ENCODE measurements at places on chromosomes 2 and 18.

DNA sequence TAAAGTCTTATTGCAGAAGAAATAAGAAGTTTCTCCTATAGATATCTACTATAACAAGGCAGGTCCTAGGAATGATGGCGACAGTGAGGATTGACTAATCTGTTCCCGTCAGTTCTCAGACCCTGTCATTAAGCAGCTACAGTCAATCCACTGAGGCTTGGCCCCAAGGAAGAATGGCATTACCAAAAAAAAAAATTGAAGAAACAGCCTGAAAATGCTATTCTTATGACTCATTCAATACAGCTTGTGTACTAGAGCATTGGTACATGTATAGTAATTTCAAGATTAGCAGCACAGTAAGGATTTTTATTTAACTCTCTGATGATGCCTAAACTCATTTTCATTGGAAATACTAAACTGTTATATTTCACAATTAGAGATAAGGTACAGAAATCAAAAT, 1096.1 kb upstream of the NXPH2 start:
- DNase-seq, result no peak

DNA sequence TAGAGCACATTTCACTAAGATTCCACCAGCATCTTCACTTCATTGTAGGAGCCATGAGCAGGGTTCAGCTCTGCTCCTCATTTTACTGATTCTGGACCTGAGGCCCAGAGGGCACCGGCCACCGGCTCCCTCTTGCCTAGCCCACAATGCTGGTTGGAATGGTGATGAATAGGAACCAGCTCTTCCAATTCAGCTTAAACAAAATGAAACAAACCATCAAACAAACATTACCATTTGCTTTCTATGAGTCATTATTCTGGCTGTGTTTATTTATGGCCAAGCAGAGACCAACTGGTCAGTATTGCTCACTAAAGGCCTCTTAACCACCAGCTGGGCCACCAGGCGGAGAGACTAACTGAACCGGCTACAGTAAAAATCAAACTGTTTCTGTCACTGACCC, 176.7 kb downstream of the MTX2 start:
- DNase-seq, result peak; percentile 38

GRCh38 chr18:3256693-3257626, 5.0 kb upstream of the MYL12B start:
- DNase-seq, result no peak

DNA sequence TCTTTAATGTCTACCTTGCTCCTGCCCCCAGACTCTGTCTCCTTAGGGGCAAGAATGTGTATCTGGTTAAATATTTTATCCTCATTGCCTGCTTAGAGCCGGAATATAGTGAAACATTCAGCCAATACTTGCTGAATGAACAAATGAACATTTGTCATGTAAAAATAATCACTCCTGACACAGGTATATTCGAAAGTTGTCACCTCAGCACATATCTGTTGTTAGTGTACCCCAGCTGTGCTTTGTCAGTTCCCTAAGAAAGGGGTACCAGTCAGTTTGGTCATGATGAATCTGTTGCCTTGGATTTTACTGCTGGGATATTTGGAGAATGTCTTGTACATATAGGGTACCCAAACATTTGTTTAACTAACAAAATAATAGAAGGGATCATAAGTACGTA, 77.0 kb upstream of the PROKR1 start:
- no peak for DNase-seq

DNA sequence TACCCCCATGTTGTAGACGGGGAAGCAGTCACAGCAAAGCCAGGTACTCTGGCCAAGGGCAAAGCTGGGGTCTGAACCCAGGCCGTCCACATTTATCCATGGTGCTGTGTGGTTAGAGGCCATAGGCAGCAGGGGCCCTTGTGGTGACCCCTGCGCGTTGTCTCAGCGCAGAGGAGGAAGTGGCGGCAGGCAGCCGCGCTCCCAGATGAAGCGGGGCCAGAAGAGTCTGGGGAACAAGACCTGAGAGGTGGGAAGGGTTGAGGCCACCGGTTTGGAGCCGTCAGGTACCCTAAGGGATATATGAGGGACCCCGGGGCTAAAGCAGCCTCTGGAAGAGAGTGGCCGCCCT, 770 bp downstream of the ZNF396 start:
- no peak for DNase-seq

All from AG04449 (cell line).